ENCODE measurements at places on chromosomes 6 and 20.

GRCh38 chr6:134739299-134740026, 210.4 kb downstream of the ALDH8A1 start:
- DNase-seq, result no peak

- no peak for DNase-seq
Measured at GRCh38 chr20:36624944-36625324, 19.4 kb downstream of the RAB5IF start.

- no peak for DNase-seq
Measured at GRCh38 chr6:26363882-26364701, 906 bp upstream of the BTN3A2 start.

GRCh38 chr6:40075056-40075590, 140.9 kb upstream of the MOCS1 start:
- DNase-seq, result no peak

GRCh38 chr6:127182501-127182900, 64.0 kb downstream of the RSPO3 start:
- DNase-seq, result no peak

DNA sequence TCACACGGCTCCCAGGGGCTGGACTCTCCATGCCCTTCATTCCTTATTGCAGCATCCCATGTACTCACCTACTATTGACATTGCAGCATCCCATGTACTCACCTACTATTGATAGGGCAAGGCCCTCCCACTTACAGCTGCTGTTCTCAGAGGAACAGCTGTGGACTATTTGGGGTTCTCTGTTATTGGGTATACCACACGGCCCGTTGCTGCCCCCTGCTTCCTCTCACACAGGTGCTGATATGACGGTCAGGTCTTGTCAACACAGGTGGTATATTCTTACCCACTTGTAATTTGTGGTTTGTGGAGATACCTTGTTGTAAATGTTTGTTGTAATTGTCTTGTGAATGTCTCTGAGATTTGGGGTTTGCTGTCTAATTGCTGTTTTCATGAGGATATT, 18.8 kb downstream of the ALDH5A1 start:
- no peak for DNase-seq

- no peak for DNase-seq
Measured at GRCh38 chr6:56529594-56530191, 113.0 kb downstream of the DST start.

DNA sequence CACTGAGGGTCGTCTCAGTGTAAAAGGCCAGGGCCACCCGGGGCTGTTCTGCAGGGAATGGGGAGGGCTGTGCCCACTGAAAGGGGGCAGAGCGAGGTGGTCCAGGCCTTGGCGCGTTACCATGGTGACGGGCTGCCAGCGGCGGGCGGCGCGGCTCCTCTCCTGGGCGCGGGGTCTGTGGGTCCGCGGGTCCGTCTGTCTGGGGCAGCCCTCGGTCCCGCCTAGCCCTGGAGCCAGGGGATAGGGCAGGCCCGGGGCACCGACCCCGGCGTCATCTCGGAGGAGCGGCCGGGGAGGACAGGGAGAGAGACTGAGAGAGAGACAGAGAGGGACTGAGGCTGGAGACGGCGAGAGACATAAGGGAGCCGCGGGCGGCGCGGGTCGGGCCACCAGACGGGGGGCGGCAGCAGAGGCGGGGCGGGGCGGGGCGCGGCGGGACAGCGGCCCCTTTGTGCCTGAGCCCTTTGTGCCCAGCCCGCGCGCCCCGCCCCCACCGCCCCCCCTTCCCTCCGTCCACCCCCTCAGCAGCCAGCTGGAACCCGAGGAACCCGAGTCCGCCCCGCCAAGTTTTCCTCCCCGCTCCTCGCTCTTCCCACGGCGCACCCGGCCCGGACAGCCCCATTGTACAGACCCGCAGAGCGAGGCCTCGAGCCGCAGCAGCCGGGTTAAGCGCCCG, at the start of gene KIAA1755:
Gene KIAA1755 (minus strand): TSS at position 358 of the 676 bp plus-strand sequence. CDS start 235 bp downstream, at position 123.
- DNase-seq, result no peak

GRCh38 chr6:149055195-149055899, 262.2 kb upstream of the TAB2 start:
- no peak for DNase-seq

GRCh38 chr6:145660676-145661075, 74.6 kb downstream of the EPM2A start:
- DNase-seq, result no peak

GRCh38 chr20:50467718-50468356, 42.3 kb upstream of the PTPN1 start:
- DNase-seq, result no peak

Measured in activated CD8-positive, alpha-beta memory T cell treated with anti-CD3 and anti-CD28 coated beads for 1 hour (primary cell).